A549 treated with Hydrocortisone at 1 μM for 4 hours (cell line): ENCODE measurements at places on chromosomes 16 and 17. TPM values are rescaled to one million over a fixed set of nuclear protein-coding genes. Genes with fewer than 3 reads are reported as not detected.

Gene EVPLL
- not detected in 5 replicates for total RNA-seq

Gene ITGAD
- 0.02 to 0.06 TPM (median 0.05 TPM) in 3 of 5 replicates, not detected in the others for total RNA-seq

Gene CNGB1
- total RNA-seq = 0.06 to 0.18 TPM (median 0.09 TPM) in 5 replicates

Gene NARF
- 45.0 to 58.4 TPM (median 55.4 TPM) in 5 replicates for total RNA-seq

Gene SBK1
- 0.22 to 0.32 TPM (median 0.25 TPM) in 5 replicates for total RNA-seq

Gene RNF227
- 1.00 to 3.4 TPM (median 1.4 TPM) in 5 replicates for total RNA-seq

Gene PTGES3L
- total RNA-seq = 0.95 to 1.4 TPM (median 1.1 TPM) in 5 replicates

Gene HOXB6
- 3.1 to 5.7 TPM (median 4.1 TPM) in 5 replicates for total RNA-seq

Gene KRTAP9-7
- not detected in 5 replicates for total RNA-seq

Gene OR2C1
- not detected in 5 replicates for total RNA-seq

Gene CA5A
- not detected in 5 replicates for total RNA-seq

Gene NGFR
- 0.82 to 1.1 TPM (median 0.90 TPM) in 5 replicates for total RNA-seq

Gene CYLD
- 10.7 to 16.1 TPM (median 12.9 TPM) in 5 replicates for total RNA-seq

Gene EXOC3L1
- total RNA-seq = 0.06 to 0.25 TPM (median 0.17 TPM) in 5 replicates

Gene RAMP2
- total RNA-seq = 0.75 to 1.2 TPM (median 1.0 TPM) in 5 replicates

Gene ABCC3
- 112 to 143 TPM (median 131 TPM) in 5 replicates for total RNA-seq

Gene CARHSP1
- total RNA-seq = 137 to 155 TPM (median 149 TPM) in 5 replicates

Gene GAS2L2
- total RNA-seq = 0.05 to 0.16 TPM (median 0.07 TPM) in 5 replicates

Gene CFAP20
- total RNA-seq = 48.7 to 54.7 TPM (median 51.4 TPM) in 5 replicates

Gene ATP2C2
- 0.09 to 0.32 TPM (median 0.16 TPM) in 5 replicates for total RNA-seq

Gene TNFSF13
- total RNA-seq = 0.78 to 1.1 TPM (median 0.91 TPM) in 5 replicates

Gene PGP
- 14.8 to 33.1 TPM (median 32.4 TPM) in 5 replicates for total RNA-seq

Gene KRTAP16-1
- not detected in 5 replicates for total RNA-seq

Gene CD300E
- not detected in 5 replicates for total RNA-seq

Gene CASKIN1
- 0.36 to 1.3 TPM (median 0.64 TPM) in 5 replicates for total RNA-seq

Gene HAS3
- 37.5 to 57.7 TPM (median 51.2 TPM) in 5 replicates for total RNA-seq

Gene ITPRIPL2
- total RNA-seq = 12.0 to 15.9 TPM (median 15.2 TPM) in 5 replicates

Gene FOXJ1
- total RNA-seq = 0.76 to 1.0 TPM (median 0.84 TPM) in 5 replicates

Gene TEX19
- total RNA-seq = 0.26 to 0.63 TPM (median 0.46 TPM) in 5 replicates

Gene HBA2
- total RNA-seq = 0.20 to 0.33 TPM in 2 of 5 replicates, not detected in the others

Gene LGALS9
- total RNA-seq = 0.85 to 2.3 TPM (median 1.4 TPM) in 5 replicates

Gene HOXB1
- total RNA-seq = not detected in 5 replicates

Gene LRRC59
- total RNA-seq = 230 to 265 TPM (median 238 TPM) in 5 replicates

Gene B4GALNT2
- total RNA-seq = 0.22 to 0.36 TPM (median 0.23 TPM) in 5 replicates

Gene WFDC1
- not detected in 5 replicates for total RNA-seq

Gene KRT33B
- not detected in 5 replicates for total RNA-seq

Gene SPNS2
- total RNA-seq = 11.3 to 17.3 TPM (median 12.9 TPM) in 5 replicates

Gene CD300H
- 0.27 to 0.63 TPM (median 0.40 TPM) in 4 of 5 replicates, not detected in the other for total RNA-seq

Gene VWA3A
- 0.02 to 0.07 TPM (median 0.07 TPM) in 3 of 5 replicates, not detected in the others for total RNA-seq

Gene TENT4B
- 9.0 to 11.8 TPM (median 10.6 TPM) in 5 replicates for total RNA-seq

Gene PNMT
- 0.26 to 0.40 TPM (median 0.27 TPM) in 4 of 5 replicates, not detected in the other for total RNA-seq

Gene AANAT
- total RNA-seq = 0.22 to 0.49 TPM (median 0.32 TPM) in 5 replicates
